ENCODE measurements at places on chromosomes 3 and 15.

- DNase-seq, result no peak
Measured at GRCh38 chr15:56906766-56907165, 11.7 kb upstream of the TCF12 start.

GRCh38 chr3:21017115-21017852 lies 733.7 kb downstream of the ZNF385D start:
- peak; percentile 3 for DNase-seq

- no peak for DNase-seq
Measured at GRCh38 chr3:52649461-52650210, 36.1 kb downstream of the PBRM1 start.

- DNase-seq, result no peak
Measured at GRCh38 chr3:70779296-70779695, 466.9 kb upstream of the MDFIC2 start.

DNA sequence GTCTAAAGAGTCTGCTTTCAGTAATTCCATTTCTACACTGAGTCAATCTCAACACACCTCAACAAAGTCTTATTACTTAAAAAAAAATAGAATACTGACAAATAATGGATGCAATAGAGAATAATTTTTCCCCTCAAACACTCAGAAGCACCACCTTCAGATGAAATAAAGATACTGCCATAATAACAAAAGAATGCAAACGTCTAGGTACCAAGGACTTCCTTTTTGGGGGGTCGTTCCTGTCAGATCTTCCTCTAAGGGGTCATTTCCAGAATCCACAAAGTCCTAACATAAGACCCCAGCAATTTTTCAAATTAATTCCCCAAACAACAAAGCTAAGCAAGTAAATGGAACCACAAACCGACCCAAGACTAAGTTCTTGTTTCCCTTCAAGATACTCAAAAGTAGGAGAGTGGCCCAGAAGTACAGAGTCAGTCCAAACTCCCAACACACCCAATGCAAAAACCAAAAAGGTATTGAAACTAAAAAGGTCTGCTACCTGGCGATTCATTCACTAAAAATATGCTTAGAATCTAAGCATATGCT lies 1.3 kb downstream of the RYK start:
- no peak for DNase-seq

GRCh38 chr3:54321520-54321919 lies 199.2 kb downstream of the CACNA2D3 start:
- peak; percentile 37 for DNase-seq

GRCh38 chr15:96066126-96066525 lies 264.4 kb upstream of the NR2F2 start:
- no peak for DNase-seq

DNA sequence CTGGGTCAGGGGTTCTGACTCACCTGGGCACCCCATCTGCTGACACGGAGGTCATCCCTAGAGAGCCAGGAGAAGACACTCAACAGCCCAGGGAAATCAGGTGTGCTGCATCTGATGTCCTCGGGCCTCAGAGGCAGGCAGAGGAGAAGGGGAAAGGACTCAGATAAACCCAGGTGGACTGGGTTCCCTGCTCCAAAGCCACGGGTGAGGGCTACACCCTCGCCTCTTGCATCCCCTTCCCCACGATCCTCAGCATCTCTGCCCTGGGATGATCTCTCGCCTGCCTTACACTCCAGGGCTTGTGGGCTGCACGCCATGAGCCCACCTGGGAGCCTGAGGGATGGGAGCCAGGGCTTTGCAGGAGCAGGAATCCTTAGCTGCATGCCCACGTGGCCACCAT lies 8.2 kb upstream of the DUSP7 start:
- no peak for DNase-seq

GRCh38 chr3:147008886-147009285 lies 397.5 kb downstream of the ZIC4 start:
- no peak for DNase-seq

DNA sequence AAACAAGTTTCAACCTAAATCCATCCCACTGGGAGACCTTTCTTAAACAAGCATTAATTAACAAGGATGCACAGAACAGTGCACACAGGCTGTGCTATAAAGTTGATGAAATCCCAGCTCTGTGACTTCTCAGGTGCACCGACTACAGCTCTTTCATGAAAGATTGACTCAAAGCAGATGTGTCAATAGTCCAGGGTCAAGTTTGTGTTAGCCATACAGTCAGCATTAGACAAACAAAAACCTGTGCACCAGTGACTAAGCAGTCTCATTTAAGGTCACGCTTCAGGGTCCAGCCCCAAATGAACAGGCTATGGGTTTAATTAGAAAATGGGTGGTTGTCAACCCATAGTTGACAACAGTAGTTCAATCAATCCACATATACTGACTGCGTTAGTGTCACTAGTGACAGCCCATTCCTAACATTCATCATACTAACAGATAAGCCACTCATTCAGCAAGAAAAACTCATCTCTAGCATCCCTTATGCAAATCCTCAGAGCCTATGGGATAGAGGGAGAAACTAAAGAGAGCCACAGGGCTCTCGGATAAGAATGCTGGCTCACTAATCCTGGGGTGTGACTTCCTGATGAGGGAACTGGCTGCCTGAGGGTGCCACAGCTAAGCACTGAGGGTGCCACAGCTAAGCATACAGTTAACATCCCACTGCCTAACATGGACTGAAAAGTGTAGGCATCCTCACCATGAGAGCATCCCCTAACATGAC lies 84.1 kb downstream of the WNT5A start:
- peak; percentile 9 for DNase-seq

DNA sequence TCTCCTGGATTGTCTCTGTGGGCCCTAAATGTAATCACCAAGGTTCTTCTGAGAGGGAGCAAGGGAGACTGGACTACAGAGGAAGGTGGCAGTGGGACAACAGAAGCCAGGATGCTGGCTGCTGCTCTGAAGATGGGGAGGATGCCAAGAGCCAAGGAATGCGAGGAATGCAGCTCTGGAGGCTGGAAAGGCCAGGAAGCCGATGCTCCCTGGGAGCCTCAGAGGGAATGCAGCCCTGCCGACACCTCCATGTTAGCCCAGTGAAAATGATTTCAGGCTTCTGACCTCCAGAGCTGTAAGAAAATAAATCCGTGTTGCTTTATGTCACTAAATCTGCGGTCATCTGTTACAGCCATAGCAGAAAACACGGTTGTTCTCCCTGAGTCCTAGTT lies 44.1 kb downstream of the UMPS start:
- peak; percentile 70 for DNase-seq

GRCh38 chr15:31239409-31239808 lies 87.2 kb upstream of the KLF13 start:
- DNase-seq, result no peak

DNA sequence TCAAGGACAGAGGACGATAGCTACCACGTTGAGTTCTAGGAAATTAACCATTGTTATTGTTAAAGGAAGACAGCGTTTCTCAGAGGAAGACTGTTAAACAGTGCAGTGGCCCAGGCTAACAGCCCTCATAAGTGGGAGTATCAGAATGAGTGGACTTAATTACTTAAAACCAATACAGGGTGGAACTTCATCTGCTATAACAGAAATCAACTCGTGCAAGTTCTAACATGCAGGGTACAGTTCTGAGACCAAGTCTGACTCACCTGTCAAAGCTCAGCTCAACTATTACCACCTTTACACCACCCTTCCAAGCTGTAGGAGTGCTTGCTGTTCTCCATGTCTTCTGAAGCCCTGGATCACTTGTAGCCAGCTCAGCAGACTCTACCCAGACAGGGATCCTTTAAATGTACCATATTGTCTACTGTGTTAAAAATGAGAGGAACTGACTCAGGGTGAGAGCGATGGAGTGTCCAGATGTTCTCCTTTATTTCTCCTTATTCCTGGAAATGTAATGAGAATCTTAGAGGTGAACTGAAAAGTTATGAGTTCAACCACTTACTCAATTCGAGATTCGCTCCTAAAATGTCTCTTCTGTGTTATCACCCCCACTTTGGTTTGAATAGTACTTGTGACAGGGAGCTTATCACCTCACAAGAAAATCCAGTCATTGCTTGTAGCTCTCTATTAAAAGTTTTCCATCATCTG lies 26.5 kb downstream of the CD86 start:
- DNase-seq, result no peak

DNA sequence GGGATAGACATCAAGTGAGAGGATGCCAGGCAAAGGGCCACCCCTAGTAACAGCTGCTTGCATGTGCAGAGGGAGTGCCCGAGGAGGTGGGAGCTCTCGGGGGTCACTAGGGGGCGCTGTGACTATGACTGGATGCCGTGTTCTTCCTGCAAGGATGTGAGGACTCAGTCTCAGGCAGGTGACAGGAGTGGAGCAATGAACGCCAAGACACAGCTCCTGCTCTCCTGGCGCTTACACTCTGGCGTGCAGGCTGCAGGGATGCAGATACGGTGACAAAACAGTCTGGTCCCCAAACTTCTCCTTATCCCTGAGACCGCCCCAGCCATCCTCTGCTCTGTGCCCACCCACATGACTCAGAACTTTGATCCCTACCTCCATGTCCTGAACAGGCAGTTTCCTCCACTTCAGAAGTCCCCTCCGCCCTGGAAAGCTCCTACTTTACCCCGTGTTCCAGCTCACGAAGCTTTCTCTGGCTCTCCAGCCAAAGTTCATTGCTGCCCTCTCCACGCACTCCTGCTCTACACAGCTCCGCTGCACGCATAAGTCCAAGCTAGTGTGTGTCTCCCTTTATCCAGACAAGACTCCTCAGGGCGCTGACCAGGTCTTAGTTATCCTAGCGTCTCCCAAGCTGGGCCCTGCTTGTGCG lies 14.7 kb downstream of the RHOV start:
- DNase-seq, result peak; percentile 86

DNA sequence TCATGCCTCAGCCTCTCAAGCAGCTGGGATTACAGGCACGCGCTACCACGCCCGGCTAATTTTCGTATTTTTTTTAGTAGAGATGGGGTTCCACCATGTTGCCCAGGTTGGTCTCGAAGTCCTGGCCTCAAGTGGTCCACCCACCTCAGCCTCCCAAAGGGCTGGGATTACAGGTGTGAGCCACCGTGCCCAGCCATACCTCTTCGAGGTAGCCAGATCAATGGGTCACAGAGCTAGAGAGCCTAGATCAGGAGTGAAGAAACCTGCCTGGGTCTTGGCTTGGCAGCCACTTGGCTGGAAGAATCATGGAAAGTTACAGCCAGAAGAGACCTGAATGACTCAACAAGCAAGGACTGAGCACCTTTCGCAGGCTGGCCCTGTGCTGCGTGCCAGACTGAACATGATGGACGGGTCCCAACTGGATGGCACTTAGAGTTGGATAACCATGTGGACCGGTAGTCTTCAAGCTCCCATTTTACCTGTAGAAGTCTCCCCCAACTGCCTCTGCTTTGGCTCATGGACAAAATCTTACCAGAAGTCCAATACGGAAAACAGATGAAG lies 29.7 kb downstream of the GNB5 start:
- no peak for DNase-seq

DNA sequence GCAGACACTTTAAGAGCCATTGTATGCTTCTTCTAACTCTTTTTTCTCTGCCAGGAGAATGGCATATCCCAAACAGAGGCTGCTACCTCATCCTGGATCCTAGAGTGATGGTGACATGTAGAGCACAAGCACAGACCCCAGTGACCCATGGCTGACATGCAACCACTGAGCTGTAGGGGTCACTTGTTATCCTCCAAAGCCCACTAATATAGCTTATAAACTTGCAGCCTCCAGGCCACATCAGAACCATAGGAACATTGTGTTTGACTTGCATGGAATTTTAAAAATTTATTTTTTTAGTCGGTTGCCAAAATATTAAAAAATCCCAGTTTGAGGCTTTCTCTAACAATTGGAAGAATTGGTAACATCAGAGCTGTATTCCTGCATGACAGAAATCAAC lies 283.0 kb upstream of the WNT5A start:
- DNase-seq, result no peak

DNA sequence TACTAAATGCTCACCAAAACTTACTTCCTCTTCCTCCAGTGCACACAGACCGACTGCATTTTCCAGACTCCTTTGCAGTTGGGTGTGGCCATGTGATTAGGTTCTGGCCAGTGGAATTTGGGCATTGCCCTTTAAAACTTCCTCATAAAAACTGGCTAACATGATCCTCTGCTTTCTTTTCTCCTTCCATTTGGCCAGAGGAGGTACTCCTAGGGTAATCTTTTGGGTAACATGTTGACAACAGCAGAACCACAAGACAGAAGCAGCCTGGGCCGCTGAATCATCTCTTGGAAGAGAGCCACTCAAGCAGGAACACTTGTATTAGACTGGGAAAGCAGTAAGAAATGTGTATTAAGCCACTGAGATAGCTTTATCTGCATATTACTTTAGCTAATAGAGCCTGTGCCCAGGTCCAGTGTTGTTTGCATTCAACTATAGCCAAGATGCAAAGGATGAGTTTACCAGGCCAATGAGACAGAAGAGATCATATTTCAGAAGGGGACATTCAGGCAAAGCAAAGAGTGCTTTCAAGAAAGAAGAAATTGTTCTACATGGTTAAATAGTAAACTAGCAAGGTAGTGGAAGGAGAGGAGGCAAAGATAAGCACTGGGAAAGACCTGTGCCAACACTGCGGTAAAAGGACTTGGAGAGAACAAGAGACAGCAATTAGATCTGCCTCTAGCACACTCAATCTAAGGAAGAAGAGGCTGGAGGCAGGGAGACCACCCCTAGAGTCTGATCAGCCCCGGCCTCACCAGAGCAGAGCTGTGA lies 79.8 kb downstream of the PLCH1 start:
- peak; percentile 12 for DNase-seq

DNA sequence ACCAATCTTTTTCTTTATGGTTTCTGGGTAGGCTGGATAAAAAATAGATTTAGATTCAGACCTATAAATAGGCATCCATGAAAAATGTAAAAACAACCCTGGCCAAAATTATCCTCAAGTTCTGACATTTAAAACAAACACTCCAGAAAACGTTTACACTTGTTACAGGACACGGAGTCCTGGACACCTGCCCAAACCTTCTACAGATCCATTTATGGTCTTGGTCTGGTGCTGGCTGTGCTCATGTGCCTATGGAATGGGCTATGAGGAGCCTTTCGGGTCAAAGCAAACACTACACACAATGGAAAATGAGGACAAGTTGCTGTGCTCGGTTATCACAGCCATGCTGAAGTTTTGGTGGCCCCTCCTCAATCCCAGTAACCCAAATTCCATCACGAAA lies 108.1 kb downstream of the PDZRN3 start:
- DNase-seq, result no peak

GRCh38 chr3:197504641-197505121 lies 51.1 kb downstream of the BDH1 start:
- peak; percentile 28 for DNase-seq

- no peak for DNase-seq
Measured at GRCh38 chr3:78858174-78858573, 909.6 kb downstream of the ROBO1 start.

GRCh38 chr3:178672275-178672674 lies 136.0 kb downstream of the KCNMB2 start:
- no peak for DNase-seq

All from neural progenitor cell (in vitro differentiated cells).